ENCODE measurements at places on chromosomes 5 and 9. TPM values are rescaled to one million over a fixed set of nuclear protein-coding genes. Genes with fewer than 3 reads are reported as not detected.
A peak's percentile ranks its signal among the peaks of the same experiment; 100 is the strongest.

DNA sequence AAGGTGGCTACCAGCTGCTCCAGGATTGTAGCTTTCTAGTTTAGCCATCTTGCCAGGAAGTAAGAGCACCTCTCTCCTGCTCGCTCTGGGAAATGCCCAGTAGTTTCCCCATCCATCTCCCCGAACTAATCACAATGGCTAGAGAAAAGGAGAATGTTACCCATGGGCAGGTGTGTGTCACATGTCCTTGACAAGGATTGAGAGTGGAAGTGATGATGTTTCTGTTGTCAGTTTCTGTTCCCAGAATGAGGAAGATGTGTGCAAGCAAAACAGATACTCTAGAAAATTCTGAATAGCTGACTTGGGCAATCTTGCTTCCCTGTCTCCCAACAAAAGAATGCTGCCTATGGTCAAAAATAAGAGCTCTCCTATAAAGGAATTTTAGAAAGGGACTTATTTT lies 429.5 kb downstream of the EBF1 start:
- DNase-seq, result no peak

DNA sequence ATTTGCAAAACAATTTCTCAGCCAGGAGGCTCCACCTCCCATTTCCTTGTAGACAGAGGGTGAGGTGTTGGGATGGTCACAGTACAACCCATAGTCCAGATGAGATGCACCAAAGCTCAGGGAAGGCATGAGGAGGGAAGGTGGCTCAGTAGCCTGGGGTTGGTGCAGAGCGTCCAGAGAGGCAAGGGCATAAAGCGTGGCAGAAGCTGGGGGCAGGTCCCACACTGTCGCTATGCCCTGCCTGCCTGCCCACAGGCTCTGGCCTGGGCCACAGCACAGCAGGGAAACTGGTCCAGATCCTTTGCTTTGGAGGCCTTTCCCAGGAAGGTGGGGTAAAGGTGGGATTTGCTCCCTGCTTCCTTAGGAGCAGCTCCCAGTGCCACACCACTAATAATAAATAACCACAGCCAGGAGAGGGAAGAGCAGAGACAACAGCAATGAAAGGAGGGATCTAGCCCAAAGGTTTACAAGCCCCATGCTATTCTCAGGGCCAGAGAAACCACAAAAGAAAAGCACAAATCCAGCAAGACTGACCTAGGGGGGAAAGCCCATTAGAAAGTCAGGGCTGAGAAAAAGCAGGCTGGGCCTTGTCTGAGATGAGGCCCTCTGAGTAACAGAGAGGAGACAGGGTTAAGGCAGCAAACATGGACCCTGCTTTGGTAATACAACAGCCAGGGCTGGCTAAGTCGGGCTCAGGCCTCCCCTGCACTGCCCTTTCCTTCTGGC lies 27.2 kb downstream of the PCDHGC5 start:
- no peak for DNase-seq

GRCh38 chr5:95224701-95225459 lies 60.0 kb downstream of the MCTP1 start:
- DNase-seq, result no peak

DNA sequence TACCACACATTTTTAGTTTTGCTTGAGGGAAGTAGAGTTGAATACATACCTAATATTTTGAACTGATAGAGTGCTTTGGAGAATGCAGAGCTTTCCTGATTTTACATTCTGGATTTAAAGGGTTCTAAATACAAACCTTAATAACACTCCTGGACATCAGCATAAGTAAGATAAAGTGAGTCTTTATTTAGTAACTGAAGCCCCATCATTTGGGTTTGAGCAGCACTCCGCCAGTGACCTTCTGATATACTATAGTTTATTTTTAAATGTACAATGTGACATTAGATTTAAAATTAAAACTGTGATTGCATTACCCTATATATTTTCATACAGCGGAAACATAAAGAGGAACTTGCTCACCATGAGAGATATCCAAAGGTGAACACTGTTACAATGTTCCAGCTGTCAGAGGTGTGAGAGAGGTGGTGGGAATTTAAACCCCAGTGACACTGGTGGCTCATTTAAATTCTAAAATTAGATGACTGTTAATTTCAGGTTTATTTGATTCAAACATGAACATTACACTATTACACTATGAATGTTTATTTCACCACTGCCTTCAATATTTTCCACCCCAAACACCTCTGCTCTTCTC lies 203.0 kb upstream of the PCSK5 start:
- no peak for DNase-seq

- no peak for DNase-seq
Observed at GRCh38 chr9:136858844-136859757, 7.0 kb downstream of the MAMDC4 start.

DNA sequence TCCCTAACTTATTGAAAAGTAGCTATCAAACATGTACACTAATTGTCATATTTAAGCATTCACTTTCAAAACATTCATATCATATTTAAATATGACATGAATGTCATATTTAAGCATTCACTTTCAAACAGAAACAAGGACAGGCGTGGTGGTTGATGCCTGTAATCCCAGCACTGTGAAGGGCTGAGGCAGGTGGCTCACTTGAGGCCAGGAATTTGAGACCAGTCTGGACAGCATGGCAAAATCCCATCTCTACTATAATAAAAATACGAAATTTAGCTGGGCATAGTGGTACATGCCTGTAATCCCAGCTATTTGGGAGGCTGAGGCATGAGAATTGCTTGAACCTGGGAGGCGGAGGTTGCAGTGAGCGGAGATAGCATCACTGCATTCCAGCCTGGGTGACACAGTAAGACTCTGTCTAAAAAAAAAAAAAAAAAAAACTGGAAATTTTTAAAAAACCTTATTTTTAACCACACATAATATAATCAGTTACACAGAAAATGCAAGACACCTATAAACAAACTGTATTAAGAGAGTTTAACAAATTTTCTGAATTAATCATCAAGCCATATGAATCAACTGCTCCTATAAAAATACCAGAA lies 88.1 kb downstream of the LPAR1 start:
- DNase-seq, result no peak

- no peak for DNase-seq
Observed at GRCh38 chr5:4873652-4874051, 266.5 kb upstream of the ADAMTS16 start.

- no peak for DNase-seq
Observed at GRCh38 chr5:75960129-75960528, 123.1 kb upstream of the SV2C start.

- DNase-seq, result no peak
Observed at GRCh38 chr9:18676525-18676924, 202.6 kb downstream of the ADAMTSL1 start.

- peak; percentile 8 for DNase-seq
Observed at GRCh38 chr9:69036309-69036708, 757 bp downstream of the FXN start.

DNA sequence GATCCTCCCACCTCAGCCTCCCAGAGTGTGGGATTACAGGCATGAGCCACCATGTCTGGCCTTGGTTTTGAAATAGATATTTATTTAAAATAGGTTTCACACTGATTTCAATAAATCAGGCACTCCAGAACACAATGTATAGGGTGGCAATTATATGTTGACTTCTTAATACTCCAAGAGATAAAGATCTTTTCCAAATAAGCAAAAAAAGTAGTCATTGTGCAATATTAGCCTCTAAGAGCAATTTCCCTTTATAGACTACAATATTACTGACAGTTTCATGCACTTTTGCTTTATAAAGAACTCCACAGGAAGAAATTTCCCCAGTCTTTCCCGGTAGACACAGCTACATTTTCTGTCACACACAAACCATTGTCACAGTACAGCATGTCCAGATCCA lies 23.4 kb upstream of the RUFY1 start:
- no peak for DNase-seq

DNA sequence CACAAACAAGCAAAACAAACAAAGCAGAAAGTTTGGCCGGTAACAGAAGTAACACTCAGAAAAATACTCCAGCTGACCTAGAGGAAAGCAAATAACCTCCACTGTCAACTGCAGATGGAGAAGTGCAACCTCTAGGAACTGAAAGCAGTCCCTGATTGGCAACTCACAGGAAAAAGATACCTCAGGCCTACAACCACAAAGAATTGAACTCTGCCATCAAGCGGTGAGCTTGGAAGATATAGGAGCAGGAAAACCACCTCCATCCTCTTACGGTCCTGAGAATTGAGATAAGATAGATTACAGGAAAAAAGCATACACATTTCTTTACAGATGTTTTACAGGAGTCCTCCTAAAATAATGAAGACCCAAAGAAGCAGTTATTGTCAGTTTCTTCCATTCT lies 184.5 kb downstream of the PDZD2 start:
- DNase-seq, result no peak

DNA sequence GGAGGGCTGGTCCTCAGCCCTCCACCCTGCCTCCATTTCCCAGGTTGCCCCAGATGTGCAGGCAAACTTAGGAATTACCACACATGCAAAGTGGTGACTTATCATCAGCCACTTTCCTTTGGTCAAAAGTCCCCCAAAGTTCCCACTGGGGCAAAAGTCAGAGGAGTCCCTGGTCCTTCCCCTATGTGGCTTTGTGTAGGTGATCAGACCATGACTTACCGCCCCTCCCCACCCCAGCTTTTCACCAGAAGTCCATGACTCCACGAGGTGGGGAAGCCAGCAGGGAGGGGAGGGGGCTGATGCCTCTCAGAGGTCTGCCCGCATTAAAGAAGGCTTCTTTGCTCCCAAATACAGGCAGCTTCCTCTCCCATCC lies 5.8 kb downstream of the TRAF1 start:
- peak; percentile 49 for DNase-seq

GRCh38 chr9:20494035-20494434 lies 128.3 kb downstream of the MLLT3 start:
- DNase-seq, result no peak

The LAMC3 gene
- 0.05 TPM for total RNA-seq

The SMIM32 gene
- not detected for total RNA-seq

The CCDC152 gene
- total RNA-seq, result 10.8 TPM

The GLRX gene
- 12.8 TPM for total RNA-seq

The NPM1 gene
- 4,927 TPM for total RNA-seq

The SETD9 gene
- 2.7 TPM for total RNA-seq

The RAB3C gene
- total RNA-seq, result not detected

The RNF44 gene
- 58.5 TPM for total RNA-seq

The PCDHGA6 gene
- total RNA-seq, result 0.18 TPM

Measured in activated T-cell treated with anti-CD3 and anti-CD28 coated beads, Interleukin-2, amount 50 U/mL, for 4 hours (primary cell).